GM12892 (cell line): ENCODE measurements at places on chromosomes 7 and 10.

DNA sequence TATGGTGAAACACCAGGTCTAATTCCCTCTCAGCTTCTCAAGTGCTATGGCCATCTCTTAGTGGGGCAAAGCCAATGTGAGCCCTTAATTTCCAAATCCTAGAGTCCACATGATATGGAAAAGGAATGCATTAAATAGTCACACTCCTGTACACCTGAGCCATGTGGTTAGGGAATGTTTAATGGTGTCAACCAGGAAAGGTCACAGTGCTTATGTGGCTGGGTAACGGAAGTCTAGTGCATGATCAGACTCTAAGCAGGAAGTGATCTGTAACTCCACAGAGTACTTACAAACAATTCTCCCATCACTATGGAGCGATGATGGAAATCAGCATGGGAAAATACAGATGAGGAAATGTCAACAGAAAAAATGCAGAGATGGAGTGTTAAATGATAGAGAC is 148.8 kb downstream of the MAGI2 start:
- DNase-seq: no peak

DNA sequence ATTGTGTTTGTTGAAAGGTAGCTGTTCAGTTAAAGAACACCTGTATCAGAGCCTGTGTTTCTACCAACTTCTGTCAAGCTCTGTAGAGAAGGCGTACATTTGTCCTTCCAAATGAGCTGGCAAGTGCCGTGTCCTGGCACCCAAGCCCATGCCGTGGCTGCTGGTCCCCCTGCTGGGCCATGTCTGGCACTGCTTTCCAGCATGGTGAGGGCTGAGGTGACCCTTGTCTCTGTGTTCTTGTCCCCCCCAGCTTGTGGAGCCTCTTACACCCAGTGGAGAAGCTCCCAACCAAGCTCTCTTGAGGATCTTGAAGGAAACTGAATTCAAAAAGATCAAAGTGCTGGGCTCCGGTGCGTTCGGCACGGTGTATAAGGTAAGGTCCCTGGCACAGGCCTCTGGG is 154.9 kb downstream of the EGFR start:
- no peak for DNase-seq

DNA sequence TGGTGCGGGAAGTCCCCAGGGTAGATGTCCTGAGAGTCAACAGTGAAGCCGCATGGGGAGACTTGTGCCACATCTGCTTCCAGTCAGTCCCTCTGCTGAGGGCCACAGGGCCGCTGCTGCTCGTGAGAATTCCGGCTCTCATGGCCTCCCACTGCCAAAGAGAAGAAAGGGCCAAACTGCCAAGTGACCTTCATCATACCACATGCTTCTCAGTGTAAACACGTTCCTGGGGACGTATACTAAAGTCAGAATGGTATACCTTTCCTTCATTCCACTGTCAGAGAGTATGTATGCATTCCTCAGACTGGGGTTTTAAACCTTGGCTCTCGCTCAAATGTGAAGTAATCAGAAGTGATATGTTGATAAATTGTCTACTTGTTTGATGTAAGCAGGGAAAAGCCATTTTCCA is 52.8 kb upstream of the SEC61G start:
- DNase-seq: no peak

GRCh38 chr7:140155428-140155827 is 21.4 kb downstream of the KDM7A start:
- no peak for DNase-seq

GRCh38 chr7:22485189-22485588 is 14.8 kb downstream of the STEAP1B start:
- no peak for DNase-seq
